ENCODE measurements at places on chromosomes 3 and 15.

GRCh38 chr15:48090115-48090514 lies 30.7 kb upstream of the SLC24A5 start:
- DNase-seq = no peak

GRCh38 chr3:487614-488013 lies 291.1 kb downstream of the CHL1 start:
- DNase-seq = no peak

DNA sequence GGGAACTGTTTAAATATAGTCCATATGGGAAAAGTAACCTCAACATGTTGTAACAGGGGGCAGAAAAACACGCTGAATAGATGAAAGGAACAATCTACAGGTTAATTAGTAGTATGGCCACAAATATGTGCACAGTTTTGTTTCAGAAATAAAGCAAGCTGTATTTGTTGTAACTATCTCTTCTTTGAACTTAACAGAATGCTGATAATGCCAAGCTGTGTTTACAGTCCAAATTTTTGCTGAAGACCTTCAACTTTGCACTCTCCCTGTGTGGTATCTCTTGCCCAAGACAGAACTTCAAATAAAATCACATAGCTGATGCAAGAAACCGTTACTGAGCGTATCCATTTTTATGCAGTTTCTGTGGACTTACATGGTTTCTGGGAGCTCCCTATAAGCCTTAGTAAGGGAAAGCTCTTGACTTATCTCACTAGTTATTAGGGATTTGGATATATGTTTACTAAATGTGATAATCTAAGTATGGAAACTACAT lies 425.4 kb upstream of the TPRG1 start:
- DNase-seq = no peak

DNA sequence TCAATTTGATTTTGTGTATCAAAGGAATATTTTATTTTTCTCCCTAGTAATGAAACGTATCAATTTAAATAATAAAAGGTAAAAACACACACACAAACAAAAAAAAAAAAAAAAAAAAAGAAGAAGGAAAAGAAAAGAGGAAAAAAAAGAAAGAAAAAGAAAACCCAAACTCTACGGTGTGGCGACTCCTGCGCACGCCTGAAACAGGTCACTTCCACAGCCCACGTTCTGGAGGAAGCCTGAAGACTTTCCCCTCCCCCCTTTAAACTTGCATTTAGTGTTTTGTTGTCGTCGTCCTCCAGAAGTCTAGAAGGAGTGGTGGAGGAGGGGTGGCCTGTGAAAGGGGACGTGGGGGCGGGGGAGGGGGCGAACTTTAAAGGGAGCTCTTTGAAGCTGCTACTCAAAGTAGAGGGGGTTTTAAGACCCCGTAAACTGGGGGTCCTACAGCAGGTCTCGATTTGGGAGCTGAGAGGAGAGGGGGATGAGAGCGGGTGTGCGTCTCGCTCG lies 2.3 kb upstream of the TLE3 start:
- no peak for DNase-seq

Data from H9 (cell line).